ENCODE measurements at places on chromosomes 16 and 17. TPM values are rescaled to one million over a fixed set of nuclear protein-coding genes. Genes with fewer than 3 reads are reported as not detected.

Gene CSH2
- not detected for total RNA-seq

Gene KCNAB3
- 13.8 TPM for total RNA-seq

Gene PABPN1L
- not detected for total RNA-seq

Gene CDRT4
- 11.0 TPM for total RNA-seq

Gene WDR81
- total RNA-seq = 20.5 TPM

Gene PYY
- total RNA-seq = not detected

Gene TERB1
- not detected for total RNA-seq

Gene DPEP1
- not detected for total RNA-seq

Gene GLP2R
- 3.9 TPM for total RNA-seq

Gene MT1H
- total RNA-seq = not detected

Gene NACA2
- total RNA-seq = not detected

Gene TAC4
- not detected for total RNA-seq

Gene LRRC75A
- total RNA-seq = 15.8 TPM

Gene CES5A
- not detected for total RNA-seq

Gene KRTAP17-1
- not detected for total RNA-seq

Gene IL32
- 1.5 TPM for total RNA-seq

Gene DYNLRB2
- total RNA-seq = not detected

Gene SPN
- total RNA-seq = 0.17 TPM

Gene ALOX15B
- total RNA-seq = not detected

Gene EMC6
- total RNA-seq = 89.9 TPM

Gene MYADML2
- not detected for total RNA-seq

Gene RRN3
- total RNA-seq = 25.9 TPM

Gene CD300E
- not detected for total RNA-seq

Gene MED9
- 15.8 TPM for total RNA-seq

Gene C1QL1
- 1.3 TPM for total RNA-seq

Gene C16orf46
- 0.92 TPM for total RNA-seq

Gene HS3ST4
- not detected for total RNA-seq

Gene CCDC78
- 4.2 TPM for total RNA-seq

Gene PRAC1
- total RNA-seq = not detected

Gene QRICH2
- 3.3 TPM for total RNA-seq

Gene FHOD1
- total RNA-seq = 60.0 TPM

Gene TBC1D26
- total RNA-seq = 0.85 TPM

Gene NHLRC4
- not detected for total RNA-seq

Gene KRTAP2-4
- total RNA-seq = not detected

Gene NT5C3B
- 48.8 TPM for total RNA-seq

Gene CPHXL
- total RNA-seq = not detected

Gene SMTNL2
- total RNA-seq = not detected

Gene OMG
- not detected for total RNA-seq

Gene HOXB3
- 17.2 TPM for total RNA-seq

Gene KRT17
- 80.8 TPM for total RNA-seq

Gene TBC1D3L
- 33.5 TPM for total RNA-seq

Gene ZNF213
- total RNA-seq = 17.7 TPM

Gene VASN
- total RNA-seq = 49.8 TPM

Gene ITGB3
- total RNA-seq = 0.31 TPM

Gene TP53TG3B
- not detected for total RNA-seq

Gene RASL10B
- total RNA-seq = 0.11 TPM

Gene CHST5
- 0.25 TPM for total RNA-seq

Gene TMEM220
- not detected for total RNA-seq

Gene EPN2
- 113 TPM for total RNA-seq

Gene UMOD
- total RNA-seq = not detected
